ENCODE measurements at places on chromosomes 4 and X.

GRCh38 chr4:29310252-29310651 is 1409.9 kb upstream of the PCDH7 start:
- no peak for DNase-seq

DNA sequence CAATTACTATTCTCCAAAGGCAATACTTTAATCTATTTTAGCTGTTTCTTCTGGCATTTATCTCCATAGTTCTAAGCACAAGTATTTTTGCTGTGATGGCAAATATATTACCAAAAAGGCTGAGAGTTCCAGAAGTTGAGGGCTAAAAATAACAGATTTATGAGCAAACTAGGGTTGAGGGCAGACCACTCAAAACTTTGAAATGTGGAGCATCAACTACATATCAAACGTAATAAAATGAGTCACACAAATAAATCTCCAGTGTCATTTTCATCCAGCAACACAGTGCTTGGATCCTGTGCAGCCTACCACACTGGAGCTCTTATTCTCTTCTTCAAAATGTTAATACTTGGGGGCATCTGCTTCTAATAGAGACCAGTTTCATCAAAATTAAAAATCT is 163.9 kb downstream of the HS3ST1 start:
- DNase-seq: no peak

GRCh38 chrX:38800981-38801845 is at the start of gene MID1IP1:
Gene MID1IP1, plus strand, starts transcription at chrX:38801459. Its CDS starts 3,488 bp downstream, at chrX:38804947.
- DNase-seq: peak; percentile 72

DNA sequence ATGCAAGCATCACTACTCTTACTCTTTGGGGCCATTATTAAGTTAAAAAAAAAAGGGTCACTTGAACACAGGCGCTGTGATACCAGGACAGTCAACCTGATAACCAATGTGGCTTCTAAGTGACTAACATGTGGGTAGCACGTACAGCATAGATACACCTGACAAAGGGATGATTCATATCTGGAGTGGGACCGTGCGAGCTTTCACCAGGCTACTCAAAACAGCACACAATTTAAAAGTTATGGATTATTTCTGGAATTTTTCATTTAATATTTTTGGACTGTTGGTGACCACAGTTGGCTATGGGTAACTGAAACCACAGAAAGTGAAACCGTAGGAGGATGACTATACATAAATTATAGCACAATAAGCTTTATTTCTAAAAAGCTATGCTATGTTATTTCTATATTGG is 113.8 kb upstream of the STIM2 start:
- peak; percentile 45 for DNase-seq

Measured in GM20000 (cell line).